Urinary bladder (tissue), 4 donors: ENCODE measurements at places on chromosomes 7 and 10.

GRCh38 chr10:45383682-45384330 lies 9.8 kb downstream of the ALOX5 start:
- DNase-seq: no peak

DNA sequence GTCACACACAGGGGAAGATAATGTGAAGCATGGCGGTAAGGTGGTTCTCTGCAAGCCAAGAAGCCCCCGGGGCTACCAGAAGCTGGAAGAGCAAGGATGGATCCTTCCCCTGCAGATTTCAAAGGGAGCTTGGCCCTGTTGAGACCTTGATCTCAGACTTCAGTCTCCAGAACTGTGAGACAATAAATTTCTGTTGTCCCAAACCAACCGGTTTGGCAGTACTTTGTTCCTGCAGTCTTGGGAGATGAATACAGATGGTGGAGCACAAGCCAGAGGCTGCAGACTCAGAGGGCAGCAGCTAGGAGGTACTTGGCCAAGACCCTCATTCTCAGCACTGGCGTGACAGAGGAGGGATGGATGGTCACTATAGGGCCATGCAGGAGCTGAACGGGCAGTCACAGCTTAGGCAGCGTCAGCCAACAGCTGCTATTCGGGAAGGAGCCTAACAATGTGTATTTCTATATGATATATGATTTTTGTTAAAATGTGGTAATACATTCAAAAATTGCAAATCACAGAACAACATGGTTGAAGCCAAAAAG lies 387.3 kb downstream of the TNS3 start:
- no peak for DNase-seq

DNA sequence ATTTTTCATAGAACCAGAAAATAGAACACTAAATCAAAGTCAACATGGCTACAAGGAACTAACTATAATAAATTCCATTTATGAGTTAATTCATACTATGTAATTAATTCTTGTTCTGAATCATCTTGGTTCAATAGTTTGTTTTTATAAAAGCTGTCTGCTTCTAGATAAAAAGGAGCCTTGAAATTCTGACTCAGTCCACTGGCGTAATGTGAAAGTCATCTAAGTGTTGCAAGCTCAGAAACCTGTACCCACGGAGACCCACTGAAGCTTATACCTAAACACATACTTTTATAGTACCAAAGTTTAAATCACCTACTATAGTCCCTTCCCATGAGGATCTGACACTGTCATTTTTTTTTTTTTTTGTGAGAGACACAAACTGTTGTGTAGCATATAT lies 489.4 kb downstream of the SEMA3D start:
- no peak for DNase-seq

DNA sequence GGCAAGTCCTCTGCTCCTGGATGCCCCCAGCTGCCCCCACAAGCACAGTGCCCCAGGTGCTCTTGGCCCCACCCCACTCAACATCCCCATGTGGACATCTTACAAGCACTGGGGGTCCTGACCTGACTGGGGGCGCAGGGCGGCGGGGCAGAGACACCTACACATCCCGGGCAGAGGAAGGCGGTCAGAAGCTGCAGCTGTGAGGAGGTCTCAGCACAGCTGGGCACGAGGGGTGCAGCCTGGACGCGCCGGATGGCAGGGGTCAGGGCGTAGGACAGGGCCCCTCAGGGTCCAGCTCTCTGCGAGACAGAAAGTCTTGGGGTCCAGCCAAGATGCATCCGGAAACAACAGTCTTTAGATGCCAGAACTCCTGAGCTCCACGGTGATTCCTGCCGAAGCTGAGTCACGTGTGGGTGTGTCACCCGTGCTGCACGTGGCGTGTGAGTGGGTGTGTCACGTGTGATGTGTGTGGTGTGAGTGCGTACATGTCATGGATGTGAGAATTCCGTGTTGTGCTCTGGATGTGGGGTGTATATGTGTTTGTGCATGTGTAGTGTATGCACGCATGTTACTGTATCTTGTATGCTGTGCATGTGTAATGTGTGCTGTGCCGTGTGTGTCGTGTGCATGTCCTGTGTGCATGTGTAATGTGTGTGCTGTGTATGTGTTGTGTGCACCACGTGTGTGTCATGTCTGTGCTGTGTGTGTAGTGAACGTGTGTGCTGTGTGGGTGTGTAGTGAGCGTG lies 5.1 kb downstream of the VENTX start:
- no peak for DNase-seq

DNA sequence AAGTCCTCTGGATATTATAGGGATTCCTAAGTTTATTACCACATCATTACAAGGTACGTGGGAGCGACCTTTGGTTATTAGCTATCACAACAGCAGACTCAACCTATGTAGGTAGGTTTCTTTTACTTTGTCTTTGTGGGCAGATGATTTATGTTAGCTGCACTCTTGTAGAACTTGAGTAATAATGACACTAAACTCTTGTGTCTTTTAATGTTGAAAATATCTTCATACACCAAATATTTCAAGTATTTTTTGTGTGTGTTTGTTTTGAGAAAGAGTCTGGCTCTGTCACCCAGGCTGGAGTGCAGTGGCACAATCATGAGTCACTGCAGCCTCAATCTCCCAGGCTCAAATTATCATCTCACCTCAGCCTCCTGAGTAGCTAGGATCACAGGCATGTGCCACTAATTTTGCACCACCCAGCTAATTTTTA lies 19.2 kb upstream of the SUPV3L1 start:
- no peak for DNase-seq
